ENCODE measurements at places on chromosomes 4 and X.
A peak's percentile ranks its signal among the peaks of the same experiment; 100 is the strongest.

DNA sequence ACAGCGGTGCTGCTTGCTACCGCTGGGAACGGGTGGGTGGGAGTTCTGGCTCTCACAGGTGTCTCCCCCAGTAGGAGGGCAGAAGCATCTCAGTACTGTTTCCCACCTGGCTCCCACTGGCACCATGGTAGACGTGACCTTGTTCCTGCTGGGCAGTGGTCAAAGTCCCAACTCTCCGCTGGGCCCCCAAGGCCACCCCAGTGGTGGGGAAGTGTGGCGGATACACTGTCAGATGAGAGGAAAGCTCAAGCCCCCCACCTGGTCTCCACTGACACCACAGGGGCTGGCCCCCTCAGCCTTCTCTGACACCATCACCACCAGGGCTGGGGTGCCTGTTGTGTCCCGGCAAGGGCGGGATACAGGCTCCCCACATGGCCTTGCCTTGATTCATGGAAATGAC, 24.6 kb downstream of the LETM1 start:
- DNase-seq: no peak

GRCh38 chr4:101865501-101866062, 75.1 kb downstream of the BANK1 start:
- DNase-seq: no peak

GRCh38 chr4:47145630-47146029, 114.3 kb downstream of the GABRB1 start:
- no peak for DNase-seq

- DNase-seq: no peak
These were observed 318.6 kb downstream of the ANK2 start for GRCh38 chr4:113368056-113368455.

- DNase-seq: no peak
These were observed 50.0 kb upstream of the PDHA1 start for GRCh38 chrX:19293606-19294325.

DNA sequence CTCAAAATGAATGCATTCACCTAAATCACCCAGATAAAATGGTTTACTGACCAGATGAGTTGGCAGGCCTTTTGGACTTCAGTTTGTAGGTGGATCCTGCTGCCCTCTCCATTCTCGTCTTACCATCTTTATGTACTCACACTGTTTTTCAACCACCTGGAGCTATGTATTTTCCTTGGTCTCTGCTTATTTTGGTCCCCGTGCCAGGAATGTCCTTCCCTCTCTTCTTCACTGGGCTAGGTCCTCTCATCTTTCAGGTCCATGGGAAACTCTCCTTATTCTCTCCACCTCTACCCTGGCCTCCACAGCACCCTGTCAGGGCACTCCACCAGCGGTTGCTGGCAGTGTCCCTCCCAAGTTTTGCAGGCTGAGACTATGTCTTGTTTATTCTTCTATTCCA, 2.6 kb downstream of the GPRIN3 start:
- no peak for DNase-seq

DNA sequence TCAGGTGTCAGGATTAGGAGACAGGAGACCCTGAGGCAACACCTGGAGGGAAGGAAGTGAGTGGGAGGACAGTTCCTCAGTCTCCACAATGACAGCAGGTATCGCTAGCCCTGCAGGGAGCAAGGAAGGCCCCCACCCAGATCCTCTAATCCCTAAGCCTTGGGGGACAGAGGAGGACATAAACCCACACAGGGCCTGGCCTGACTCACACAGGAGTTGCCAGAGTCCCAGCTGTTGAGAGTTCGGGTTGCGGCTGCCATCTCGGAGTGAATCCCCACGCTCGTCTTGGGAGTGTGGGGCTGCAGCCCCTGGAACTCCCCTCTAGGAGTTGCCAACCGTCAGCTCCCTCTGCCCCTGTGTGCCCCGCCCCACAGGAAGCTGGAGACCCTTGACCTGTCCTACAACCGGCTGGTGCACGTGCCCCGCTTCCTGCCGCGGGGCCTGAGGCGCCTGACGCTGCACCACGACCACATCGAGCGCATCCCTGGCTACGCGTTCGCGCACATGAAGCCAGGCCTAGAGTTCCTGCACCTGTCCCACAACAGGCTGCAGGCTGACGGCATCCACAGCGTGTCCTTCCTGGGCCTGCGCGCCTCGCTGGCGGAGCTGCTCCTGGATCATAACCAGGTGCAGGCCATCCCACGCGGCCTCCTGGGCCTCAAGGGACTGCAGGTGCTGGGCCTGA, 9.2 kb upstream of the BGN start:
- no peak for DNase-seq

DNA sequence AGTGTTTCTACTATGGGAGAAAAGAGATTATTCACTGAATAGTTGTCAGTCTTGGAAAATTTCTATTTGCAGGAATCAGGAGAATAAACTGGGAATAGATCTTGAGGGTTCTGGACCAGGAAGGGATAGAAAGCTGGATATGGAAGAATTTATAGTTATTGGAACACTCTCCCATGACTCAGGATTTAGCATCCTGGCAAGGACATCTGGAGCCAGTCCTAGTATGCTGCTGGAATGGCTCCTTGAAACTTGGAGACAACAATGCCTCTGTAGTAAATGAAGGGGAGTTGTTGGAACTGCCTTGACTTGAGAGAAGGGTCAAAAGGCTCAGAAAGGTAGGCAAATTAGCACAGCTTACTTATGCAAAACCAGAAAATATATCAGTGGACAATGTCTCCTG, 23.5 kb upstream of the THOC2 start:
- no peak for DNase-seq

DNA sequence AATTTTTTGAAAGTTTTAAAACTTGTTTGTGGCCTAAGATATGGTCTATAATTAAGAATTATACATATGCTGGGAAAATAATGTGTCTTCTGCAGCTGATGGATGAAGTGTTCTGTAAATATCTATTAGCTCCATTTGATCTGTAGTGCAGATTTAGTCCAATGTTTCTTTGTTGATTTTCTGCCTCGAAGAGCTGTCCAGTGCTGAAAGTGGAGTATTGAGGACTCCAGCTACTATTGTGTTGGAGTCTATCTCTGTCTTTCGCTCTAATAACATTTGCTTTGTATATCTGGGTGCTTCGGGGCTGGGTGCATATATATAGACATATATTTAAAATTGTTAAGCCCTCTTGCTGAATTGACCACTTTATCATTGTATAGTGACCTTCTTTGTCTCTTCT, 2127.3 kb downstream of the PCDH7 start:
- DNase-seq: no peak

- no peak for DNase-seq
These were observed 9.0 kb downstream of the FAM193A start for GRCh38 chr4:2545321-2546013.

DNA sequence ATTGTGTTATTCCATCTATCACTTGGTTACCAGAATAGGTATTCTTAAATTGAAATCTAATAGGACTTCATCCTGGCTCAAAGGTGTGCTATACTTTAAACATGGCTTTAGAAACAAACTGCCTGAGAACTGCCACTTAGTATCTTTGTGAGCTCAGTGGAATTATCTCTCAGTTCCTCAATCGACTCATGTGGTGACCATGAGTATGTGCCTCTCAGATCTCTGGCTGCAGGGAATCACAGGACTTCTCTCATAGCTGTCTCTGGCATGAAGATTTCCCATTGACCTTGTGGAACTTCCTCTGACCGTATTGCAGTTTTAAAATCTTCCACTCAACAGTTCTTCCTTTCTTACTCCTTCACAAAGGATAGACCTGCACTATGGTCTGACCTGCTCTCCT, 681.9 kb upstream of the BOD1L1 start:
- no peak for DNase-seq

- DNase-seq: no peak
These were observed 330.0 kb downstream of the HNRNPD start for GRCh38 chr4:82043809-82044137.

- no peak for DNase-seq
These were observed 97.4 kb downstream of the DCTD start for GRCh38 chr4:182819751-182820150.

- DNase-seq: no peak
These were observed 491.0 kb upstream of the MAGEB2 start for GRCh38 chrX:29724316-29724715.

DNA sequence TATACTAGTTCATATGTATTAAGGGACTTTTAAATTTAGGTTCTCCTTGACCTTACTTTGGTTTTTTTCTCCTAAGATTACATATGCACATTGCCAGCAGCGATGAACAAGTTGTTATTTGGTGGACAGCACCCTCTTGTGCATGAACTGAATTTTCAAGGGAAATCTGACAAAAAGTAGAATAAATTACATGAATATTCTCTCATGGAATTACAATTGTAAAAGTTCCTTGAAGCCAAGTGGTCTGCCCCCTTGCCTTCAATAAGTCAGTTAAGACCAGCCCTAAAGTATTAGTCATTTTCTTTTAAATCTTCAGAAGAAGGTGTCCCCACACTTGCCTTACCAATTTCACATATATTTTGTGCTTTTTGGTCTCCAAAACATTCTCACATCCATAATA, 30.7 kb upstream of the SMARCA5 start:
- DNase-seq: peak; percentile 64

- no peak for DNase-seq
These were observed 53.5 kb downstream of the SMAD1 start for GRCh38 chr4:145535202-145535601.

- DNase-seq: no peak
These were observed 3.0 kb upstream of the XG start for GRCh38 chrX:2748815-2749188.

DNA sequence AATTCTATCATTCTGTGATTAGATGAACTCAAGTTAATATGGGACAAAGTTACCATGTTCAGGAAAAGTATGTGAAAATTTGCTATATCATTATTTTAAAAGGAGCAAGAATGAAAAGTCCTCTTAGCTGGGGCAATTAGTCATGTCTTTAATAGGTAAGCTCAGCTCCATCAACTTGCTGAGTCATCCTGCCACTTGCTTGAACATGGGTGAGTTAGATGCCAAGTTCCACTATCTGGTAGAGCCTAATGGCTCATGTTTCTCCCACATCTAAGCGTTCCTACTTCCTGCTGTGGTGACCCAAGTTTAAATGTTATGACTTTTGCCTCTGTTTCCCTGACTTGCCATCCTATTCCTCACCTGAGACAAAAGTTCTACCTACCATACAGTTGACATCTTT, 276.8 kb downstream of the ZNF674 start:
- DNase-seq: no peak

- DNase-seq: no peak
These were observed 30.4 kb downstream of the SH3TC1 start for GRCh38 chr4:8229331-8229975.

DNA sequence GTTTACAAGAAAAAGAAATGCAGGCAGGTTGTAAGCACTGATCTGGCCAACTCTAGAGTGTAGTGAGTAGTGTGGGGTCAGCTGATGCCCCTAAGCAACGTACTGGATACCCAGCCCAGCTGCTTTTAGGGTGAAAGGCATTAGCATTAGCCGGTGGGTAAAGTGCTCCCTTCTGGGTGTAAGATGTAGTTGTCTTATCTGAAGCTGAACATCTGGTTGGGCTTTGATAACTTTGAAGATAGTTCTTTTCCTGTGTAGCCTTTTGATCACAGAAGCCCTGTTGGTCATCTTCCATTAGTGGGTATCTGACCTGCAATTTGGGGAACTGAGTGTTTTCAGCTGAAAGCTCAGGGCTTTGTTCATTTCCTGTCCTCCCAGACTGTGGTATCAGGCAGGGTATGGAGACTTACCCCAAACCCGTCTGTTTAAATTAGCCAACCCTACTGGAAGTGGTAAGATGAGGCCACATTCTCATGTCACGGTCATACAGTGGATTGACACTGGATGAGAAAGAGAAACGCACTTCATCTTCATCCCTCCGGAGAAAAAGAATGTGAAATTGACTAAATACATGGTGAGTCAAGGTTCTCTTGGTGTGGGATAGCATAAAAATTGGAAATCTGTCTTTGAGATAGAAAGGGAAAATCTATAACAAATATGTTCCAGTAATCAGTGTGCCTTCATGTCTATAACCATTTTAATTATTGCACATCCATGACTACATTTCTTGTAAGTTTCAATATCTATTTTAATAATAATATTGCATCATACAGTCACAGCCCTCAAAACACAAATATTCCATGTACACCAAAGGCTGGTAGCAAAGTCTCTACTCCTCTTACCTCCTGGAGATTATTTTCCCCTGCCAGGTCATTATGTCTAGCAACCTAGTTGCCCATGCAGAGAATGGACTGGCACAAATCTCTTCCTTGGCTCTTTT, 8.7 kb downstream of the RHOH start:
- no peak for DNase-seq

DNA sequence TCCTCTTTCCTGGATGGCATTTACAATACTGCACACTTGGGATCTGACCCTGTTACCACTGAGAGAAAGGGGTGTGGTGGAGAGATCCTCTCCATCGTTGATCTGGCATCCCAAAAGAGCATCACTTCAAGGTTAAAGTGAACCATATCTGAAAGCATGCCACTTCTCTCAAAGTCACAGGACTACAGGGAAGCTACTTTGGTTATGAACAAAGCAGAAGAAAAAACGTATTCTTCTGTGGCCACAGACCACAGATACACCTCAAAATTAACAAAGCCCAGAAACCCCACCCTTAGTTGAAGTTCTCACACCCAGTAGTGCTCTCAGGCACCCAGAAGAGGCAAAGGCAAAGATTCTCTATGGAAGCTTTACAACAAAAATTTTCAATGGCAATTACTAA, 108.3 kb downstream of the JADE1 start:
- DNase-seq: no peak

Data from HAP-1 (cell line).